ENCODE measurements at places on chromosomes 4 and X. TPM values are rescaled to one million over a fixed set of nuclear protein-coding genes. Genes with fewer than 3 reads are reported as not detected.

DNA sequence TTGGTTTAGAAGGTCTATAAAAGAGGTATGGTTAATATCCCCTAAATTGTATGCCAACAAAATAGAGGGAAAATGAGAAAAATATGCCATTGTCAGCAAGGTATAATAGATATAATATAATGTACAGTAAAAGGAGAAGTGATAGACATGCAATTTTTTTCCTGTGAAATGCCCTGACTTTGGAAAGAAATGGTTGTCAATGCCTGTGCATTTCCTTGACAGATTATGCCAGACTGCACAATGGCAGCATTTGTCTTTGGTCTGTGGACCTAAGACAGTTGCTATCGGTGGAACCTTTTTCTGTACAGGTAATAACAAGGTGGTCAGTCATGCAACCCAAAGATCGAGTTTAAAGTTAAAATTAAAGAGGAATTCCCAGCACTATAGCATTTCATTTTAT is 301.7 kb downstream of the CFAP299 start:
- no peaks in the 10 kb centered on the region for H3K4me1 ChIP-seq
- H3K27me3 ChIP-seq, result no peaks in the 10 kb centered on the region
- DNase-seq, result no peak
- H3K36me3 ChIP-seq, result no peaks in the 10 kb centered on the region

DNA sequence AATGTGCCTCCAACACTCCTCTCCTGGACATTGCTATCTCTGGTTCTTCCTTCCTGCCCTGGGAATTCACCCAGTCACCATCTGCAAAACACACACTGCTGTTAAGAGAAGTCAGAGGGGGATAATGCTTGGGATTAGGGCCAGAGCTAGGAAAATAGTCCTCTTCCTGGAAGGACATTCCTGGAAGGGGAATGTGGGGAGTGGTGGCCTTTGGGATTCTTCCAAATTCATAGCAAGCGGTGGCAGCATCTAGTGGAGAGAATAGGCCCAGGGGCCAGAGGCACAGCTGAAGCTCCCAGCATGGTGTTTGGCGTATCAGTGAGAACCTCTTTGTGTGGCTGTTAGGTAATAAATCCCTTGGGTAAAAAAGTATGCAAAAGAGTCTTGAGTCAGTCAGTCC is 34.3 kb downstream of the SHROOM4 start:
- H3K4me3 ChIP-seq, result no peak overlapping the region
- H3K4me1 ChIP-seq, result no peaks in the 10 kb centered on the region
- no peak for DNase-seq
- H3K36me3 ChIP-seq, result no peaks in the 10 kb centered on the region
- no peak overlapping the region for H3K27ac ChIP-seq
- no peaks in the 10 kb centered on the region for H3K27me3 ChIP-seq

GRCh38 chrX:127764674-127765073 is 287.5 kb downstream of the ACTRT1 start:
- H3K36me3 ChIP-seq, result no peaks in the 10 kb centered on the region
- DNase-seq, result no peak
- H3K4me1 ChIP-seq, result no peaks in the 10 kb centered on the region
- H3K4me3 ChIP-seq, result no peak overlapping the region
- H3K27me3 ChIP-seq, result no peaks in the 10 kb centered on the region

DNA sequence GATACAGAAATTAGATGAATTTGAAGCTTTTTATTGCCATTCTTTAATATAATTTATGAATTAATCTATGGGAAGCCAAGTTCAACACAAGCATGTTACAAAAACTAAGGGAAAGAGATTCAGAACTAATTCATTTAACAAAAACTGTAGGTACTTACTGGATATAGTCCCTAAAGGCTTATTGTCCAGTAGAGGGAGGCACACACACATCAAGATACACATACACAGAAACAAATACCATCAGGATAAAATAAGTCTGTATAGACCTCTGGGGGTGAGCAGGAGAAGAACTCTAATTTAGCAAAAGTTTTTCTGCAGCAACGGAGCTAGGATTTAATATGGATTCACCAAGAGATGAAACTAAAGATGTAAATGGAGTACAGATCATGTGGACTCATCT is 83.0 kb upstream of the IL13RA1 start:
- H3K36me3 ChIP-seq, result no peaks in the 10 kb centered on the region
- no peak overlapping the region for H3K4me3 ChIP-seq
- H3K27me3 ChIP-seq, result no peaks in the 10 kb centered on the region
- H3K4me1 ChIP-seq, result peaks cover 3% of the 10 kb centered on the region
- peak; percentile 27 for DNase-seq
- no peak overlapping the region for H3K27ac ChIP-seq

GRCh38 chrX:16433021-16433420 is 216.9 kb upstream of the S100G start:
- no peak for DNase-seq
- no peaks in the 10 kb centered on the region for H3K27me3 ChIP-seq
- H3K27ac ChIP-seq, result no peak overlapping the region
- no peak overlapping the region for H3K4me3 ChIP-seq
- H3K36me3 ChIP-seq, result no peaks in the 10 kb centered on the region

GRCh38 chr4:152885185-152885584 is 50.9 kb upstream of the FHDC1 start:
- DNase-seq, result no peak
- H3K27ac ChIP-seq, result no peak overlapping the region
- no peaks in the 10 kb centered on the region for H3K27me3 ChIP-seq

DNA sequence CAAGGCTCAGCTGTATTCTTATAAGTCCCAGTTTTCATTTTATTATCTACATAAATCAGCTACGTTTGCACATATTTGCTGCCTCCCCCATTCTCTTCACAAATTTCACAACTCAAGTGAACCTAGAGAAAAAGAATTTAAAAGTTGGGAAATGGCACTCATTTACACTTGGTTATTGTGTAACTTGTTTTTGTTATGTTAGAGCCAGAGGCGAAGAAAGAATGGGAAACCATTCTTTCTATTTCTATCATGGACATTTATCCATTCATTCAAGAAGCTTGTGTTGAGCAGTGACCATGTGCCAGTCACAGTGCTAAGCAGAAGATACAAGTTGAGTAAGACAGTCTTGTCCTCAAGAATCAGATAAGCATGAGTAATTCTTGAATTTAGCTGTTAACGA is 13.5 kb downstream of the LIAS start:
- no peaks in the 10 kb centered on the region for H3K4me1 ChIP-seq
- no peak overlapping the region for H3K4me3 ChIP-seq
- no peaks in the 10 kb centered on the region for H3K27me3 ChIP-seq
- no peak for DNase-seq
- no peak overlapping the region for H3K27ac ChIP-seq

DNA sequence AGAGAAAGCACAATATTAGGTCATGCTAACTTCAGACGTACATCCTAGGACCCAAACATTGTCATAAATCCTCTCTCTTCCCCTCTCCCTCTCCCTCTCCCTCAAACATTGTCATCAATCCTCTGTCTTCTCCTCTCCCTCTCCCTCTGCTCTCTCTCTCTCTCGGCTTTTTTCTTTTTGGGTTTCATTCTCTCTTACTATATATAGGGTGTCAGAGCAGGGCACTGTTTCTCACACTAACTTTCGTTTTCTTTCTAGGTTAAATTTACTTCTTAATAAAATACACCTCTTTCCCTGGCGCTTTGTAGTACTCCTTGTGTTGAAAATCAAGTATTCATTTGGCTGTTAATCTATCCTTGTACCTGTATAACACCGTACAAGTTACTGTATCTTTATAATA is 37.0 kb upstream of the HERC5 start:
- H3K4me1 ChIP-seq, result no peaks in the 10 kb centered on the region
- no peak overlapping the region for H3K4me3 ChIP-seq
- no peaks in the 10 kb centered on the region for H3K27me3 ChIP-seq
- H3K36me3 ChIP-seq, result no peaks in the 10 kb centered on the region

GRCh38 chr4:159538556-159538955 is 435.7 kb downstream of the RAPGEF2 start:
- H3K27me3 ChIP-seq, result no peaks in the 10 kb centered on the region
- no peaks in the 10 kb centered on the region for H3K4me1 ChIP-seq
- H3K4me3 ChIP-seq, result no peak overlapping the region
- no peak overlapping the region for H3K27ac ChIP-seq

DNA sequence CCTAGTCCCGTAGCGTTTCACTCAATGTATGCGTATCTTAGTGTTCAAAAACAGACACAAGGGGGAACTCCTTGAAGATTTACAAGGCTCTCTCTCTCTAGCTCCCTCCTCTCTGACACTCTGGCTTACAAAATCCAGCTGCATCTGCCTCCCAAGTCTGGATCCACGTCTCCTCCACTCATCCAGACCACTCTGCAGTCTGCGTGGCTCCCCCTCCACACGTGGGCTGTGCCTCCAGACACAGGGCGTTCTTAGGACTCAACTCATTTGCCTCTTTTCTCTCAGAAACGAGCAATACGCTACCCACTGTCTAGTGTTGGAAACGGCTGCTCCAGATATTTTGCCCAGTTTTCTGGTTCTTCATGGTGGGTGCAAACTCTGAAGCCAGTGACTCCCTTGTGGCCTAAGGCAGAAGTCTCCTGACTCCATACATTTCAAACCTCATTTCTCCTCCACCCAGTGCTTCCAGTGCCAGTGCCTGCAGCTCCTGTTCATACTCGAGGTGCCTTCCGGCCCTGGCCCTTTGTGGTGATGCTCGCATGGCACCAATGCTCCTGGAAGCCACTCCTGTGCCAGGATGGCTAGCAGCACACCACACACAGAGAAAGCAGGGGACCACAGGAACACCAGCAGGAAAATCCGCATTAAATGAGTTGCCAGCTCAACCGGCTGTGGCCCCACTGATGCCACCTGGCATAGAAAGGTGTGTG is 24.1 kb downstream of the NAT8L start:
- no peaks in the 10 kb centered on the region for H3K27me3 ChIP-seq
- no peak overlapping the region for H3K27ac ChIP-seq
- no peaks in the 10 kb centered on the region for H3K36me3 ChIP-seq
- H3K4me1 ChIP-seq, result no peaks in the 10 kb centered on the region
- H3K4me3 ChIP-seq, result no peak overlapping the region
- DNase-seq, result no peak

- H3K4me3 ChIP-seq, result no peak overlapping the region
- H3K36me3 ChIP-seq, result no peaks in the 10 kb centered on the region
- no peaks in the 10 kb centered on the region for H3K4me1 ChIP-seq
- H3K27me3 ChIP-seq, result no peaks in the 10 kb centered on the region
- no peak overlapping the region for H3K27ac ChIP-seq
Measured at GRCh38 chr4:15400981-15401671, 26.7 kb upstream of the C1QTNF7 start.

- H3K27me3 ChIP-seq, result no peaks in the 10 kb centered on the region
- no peaks in the 10 kb centered on the region for H3K4me1 ChIP-seq
- H3K4me3 ChIP-seq, result no peak overlapping the region
- DNase-seq, result no peak
- H3K36me3 ChIP-seq, result no peaks in the 10 kb centered on the region
- H3K27ac ChIP-seq, result no peak overlapping the region
Measured at GRCh38 chrX:51824061-51824460, 69.4 kb upstream of the MAGED1 start.

GRCh38 chrX:155767876-155768769 is 113.0 kb upstream of the VAMP7 start:
- H3K27me3 ChIP-seq, result no peaks in the 10 kb centered on the region
- H3K4me3 ChIP-seq, result peak overlapping the region; percentile 58
- DNase-seq, result no peak
- no peaks in the 10 kb centered on the region for H3K36me3 ChIP-seq
- H3K4me1 ChIP-seq, result peaks cover 9% of the 10 kb centered on the region

- no peaks in the 10 kb centered on the region for H3K36me3 ChIP-seq
- no peak overlapping the region for H3K4me3 ChIP-seq
- H3K27ac ChIP-seq, result no peak overlapping the region
Measured at GRCh38 chr4:2423695-2424094, 4.9 kb downstream of the CFAP99 start.

DNA sequence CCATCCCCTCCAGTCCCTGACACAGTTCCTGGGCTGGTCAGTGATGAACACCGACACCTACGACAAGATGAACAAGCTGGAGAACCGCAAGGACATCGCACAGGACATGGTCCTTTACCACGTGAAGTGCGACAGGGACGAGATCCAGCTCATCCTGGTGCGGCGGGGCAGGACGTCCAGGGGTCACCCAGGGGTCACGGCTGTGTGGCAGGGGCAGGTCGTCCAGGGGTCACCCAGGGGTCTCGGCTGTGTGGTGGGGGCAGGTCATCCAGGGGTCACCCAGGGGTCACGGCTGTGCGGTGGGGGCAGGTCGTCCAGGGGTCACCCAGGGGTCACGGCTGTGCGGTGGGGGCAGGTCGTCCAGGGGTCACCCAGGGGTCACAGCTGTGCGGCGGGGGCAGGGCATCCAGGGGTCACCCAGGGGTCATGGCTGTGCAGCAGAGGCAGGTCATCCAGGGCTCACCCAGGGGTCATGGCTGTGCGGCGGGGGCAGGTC is 16.7 kb downstream of the ATP5ME start:
- no peaks in the 10 kb centered on the region for H3K27me3 ChIP-seq
- no peak overlapping the region for H3K27ac ChIP-seq
- H3K36me3 ChIP-seq, result no peaks in the 10 kb centered on the region
- no peaks in the 10 kb centered on the region for H3K4me1 ChIP-seq
- no peak for DNase-seq
- H3K4me3 ChIP-seq, result no peak overlapping the region

GRCh38 chrX:63993936-63994335 is 208.9 kb upstream of the ARHGEF9 start:
- H3K36me3 ChIP-seq, result no peaks in the 10 kb centered on the region
- no peaks in the 10 kb centered on the region for H3K4me1 ChIP-seq
- no peak for DNase-seq
- no peak overlapping the region for H3K4me3 ChIP-seq
- no peaks in the 10 kb centered on the region for H3K27me3 ChIP-seq
- no peak overlapping the region for H3K27ac ChIP-seq

GRCh38 chrX:52923781-52924241 is 26.7 kb downstream of the FAM156B start:
- no peak overlapping the region for H3K4me3 ChIP-seq
- H3K4me1 ChIP-seq, result no peaks in the 10 kb centered on the region
- no peak for DNase-seq
- no peaks in the 10 kb centered on the region for H3K36me3 ChIP-seq
- H3K27me3 ChIP-seq, result no peaks in the 10 kb centered on the region
- no peak overlapping the region for H3K27ac ChIP-seq

GRCh38 chrX:71953391-71953790 is 42.7 kb downstream of the NHSL2 start:
- no peaks in the 10 kb centered on the region for H3K4me1 ChIP-seq
- no peak overlapping the region for H3K27ac ChIP-seq
- H3K4me3 ChIP-seq, result no peak overlapping the region
- H3K27me3 ChIP-seq, result no peaks in the 10 kb centered on the region

- DNase-seq, result no peak
- no peaks in the 10 kb centered on the region for H3K4me1 ChIP-seq
- no peaks in the 10 kb centered on the region for H3K27me3 ChIP-seq
- H3K36me3 ChIP-seq, result no peaks in the 10 kb centered on the region
Measured at GRCh38 chr4:31949045-31949444, 1228.9 kb downstream of the PCDH7 start.

Gene F11
- total RNA-seq, result not detected

Gene P2RY4
- not detected for total RNA-seq

Gene SPANXN4
- not detected for total RNA-seq

Gene STPG2
- not detected for total RNA-seq

Gene FAM47E
- total RNA-seq, result 0.72 TPM

Gene OTUD6A
- not detected for total RNA-seq

Gene PRKG2
- 0.59 TPM for total RNA-seq

Gene DCUN1D4
- 64.6 TPM for total RNA-seq

Gene PTTG2
- not detected for total RNA-seq

Gene CXCL3
- 0.23 TPM for total RNA-seq

Measured in Panc1 (cell line).